Stimulated activated CD8-positive, alpha-beta memory T cell treated with anti-CD3 and anti-CD28 coated beads, Interleukin-7, amount 100 ng/mL, for 1 hour (primary cell): ENCODE measurements at places on chromosomes 1 and 21.

GRCh38 chr21:26655460-26655859, 82.4 kb upstream of the CYYR1 start:
- DNase-seq, result no peak

DNA sequence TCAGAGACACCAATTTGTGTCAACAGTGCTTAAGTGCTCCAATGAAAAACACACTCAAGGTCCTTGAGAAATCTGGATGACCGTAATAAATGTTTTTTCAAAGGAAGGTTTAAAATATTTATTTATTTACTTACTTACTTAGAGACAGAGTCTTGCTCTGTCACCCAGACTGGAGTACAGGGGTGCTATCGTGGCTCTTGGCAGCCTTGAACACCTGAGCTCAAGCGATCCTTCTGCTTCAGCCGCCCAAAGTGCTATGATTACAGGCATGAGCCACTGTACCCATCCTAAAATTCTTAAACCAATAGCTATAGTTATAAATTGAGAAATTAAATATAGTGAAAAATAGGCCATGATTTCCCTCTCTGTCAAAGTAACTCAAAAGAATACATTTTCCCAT, 17.3 kb upstream of the ERICH3 start:
- no peak for DNase-seq

DNA sequence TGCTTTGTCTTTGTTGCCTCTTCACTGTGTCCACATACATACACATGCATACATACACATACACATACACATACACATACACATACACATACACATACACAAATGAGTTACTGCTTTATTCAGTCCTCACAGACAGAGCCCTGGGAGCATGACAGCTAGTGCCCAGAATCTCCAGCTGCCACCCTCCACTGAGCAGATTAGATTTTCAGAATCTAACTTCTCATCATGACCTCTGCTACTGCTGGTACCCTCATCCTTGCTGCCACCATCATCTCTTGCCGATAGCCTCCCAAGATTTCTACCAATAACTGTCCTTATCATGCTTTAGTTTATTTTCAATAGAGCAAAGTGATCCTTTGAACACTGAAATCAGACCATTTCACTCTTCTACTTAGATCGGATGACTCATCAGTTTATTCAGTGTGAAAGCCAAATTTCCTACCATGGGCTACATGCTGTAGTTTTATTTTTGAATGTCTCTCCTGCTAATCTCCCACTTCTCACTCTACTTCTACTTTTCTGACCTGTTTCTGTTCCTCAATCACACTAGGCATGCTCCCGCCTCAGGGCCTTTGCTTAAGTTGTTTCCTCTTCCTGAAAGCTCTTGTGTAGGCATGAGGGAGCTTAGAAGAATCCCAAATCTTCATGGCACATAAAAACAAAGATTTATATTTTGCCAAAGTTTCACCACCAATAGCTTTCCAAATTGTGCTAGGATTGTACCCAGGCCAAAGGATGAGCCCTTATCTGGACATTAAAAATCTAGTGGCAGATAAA, 43.0 kb downstream of the ATP6V1G3 start:
- no peak for DNase-seq

DNA sequence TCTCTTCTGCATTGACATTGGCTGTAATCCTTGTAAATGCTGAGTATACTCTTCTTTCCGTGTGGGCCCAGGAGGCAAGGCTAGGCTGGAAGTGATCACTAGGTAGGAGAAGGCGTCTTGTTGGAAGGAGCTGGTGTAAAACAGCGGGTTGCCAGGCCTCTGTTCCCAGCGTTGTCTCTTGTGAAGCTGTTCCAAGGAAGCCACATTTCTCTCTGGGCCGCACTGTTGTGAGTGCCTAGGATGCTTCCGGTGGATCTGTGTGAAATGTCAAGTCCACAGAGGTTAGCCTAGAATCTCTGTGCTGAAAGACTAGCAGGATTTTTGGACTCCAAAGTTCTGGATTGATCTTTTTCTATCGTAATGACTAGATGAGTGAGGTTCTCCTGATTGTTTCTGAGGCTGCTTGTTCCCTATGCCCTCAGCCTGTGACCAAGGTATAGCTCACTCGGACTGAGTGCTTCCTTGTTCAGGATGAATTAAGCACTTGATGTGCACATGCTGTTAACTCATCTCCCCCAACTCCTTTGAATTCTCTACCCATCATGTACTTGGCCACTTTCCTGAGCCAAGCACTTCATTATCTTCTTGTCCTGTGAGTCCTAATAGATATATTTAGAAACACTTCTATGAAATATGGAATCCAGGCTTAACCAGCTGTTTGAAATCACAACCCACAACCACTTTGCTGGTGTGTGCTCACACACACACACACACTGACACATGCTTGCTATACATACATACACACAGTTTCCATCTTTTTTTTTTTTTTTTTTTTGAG, 63.3 kb downstream of the PBX1 start:
- no peak for DNase-seq

GRCh38 chr21:36174780-36175179, 18.2 kb downstream of the DOP1B start:
- DNase-seq, result no peak

- no peak for DNase-seq
These were observed 8.4 kb upstream of the IVNS1ABP start for GRCh38 chr1:185325413-185325812.

- no peak for DNase-seq
These were observed 70.7 kb downstream of the PRRX1 start for GRCh38 chr1:170734412-170735175.

DNA sequence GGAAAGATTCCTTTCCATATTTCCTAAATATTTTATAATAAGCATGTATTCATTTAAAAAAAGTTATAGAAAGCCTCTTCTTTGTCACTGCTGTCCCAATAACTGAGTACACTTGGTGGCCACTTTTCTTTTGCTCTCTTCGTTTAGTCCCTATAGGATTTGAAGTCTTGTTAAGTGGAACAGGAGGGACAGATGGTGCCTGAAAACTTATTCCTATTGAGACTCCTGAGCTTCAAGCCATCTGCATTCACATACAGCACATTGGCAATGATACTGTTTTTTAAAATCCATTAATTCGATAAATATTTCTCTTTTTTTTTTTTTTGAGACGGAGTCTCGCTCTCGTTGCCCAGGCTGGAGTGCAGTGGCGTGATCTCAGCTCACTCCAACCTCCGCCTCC, 2.0 kb upstream of the ZBTB40 start:
- no peak for DNase-seq
